ENCODE measurements at places on chromosomes 11 and 22.

GRCh38 chr11:9783986-9784385, 120.1 kb downstream of the SWAP70 start:
- DNase-seq: no peak

DNA sequence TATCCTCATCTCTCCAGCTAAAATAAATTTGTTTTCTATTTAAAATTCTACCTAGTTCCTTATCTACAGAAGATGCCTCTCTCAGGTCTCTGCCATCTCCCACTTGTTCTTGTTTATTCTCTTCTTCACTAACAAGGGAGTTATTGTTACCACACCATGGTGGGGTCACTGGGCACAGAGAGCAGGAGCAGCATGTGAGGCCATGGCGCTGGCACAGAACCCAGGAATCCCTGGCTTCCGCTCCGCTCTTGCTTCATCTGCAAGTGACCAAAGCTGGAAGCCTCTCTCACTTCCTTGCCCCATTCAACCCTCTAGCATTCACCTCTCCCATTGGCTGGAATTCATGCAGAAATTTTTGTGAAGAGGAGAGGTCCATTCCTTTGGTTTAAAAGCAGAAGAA, 190.7 kb upstream of the NCAM1 start:
- DNase-seq: peak; percentile 68

DNA sequence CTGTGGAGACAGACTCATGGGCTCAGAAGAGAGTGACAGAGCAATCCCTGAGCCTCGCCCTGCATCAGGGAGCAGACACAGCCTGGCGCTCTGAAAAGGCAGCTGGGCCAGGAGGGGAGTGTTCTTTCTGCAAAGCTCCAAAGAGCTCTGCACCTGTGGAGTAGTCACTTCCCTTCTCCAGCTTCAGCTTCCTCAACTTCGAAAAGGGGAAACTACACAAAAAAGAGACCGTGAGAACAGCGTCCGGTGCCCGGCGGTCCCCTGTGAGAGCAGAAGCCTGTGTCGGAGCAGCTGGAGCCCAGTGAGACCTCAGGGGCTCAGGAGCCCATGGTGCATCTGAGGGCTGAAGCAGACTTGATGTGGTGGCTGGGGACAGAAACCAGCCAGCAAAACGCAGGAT, 35.1 kb downstream of the TP53I11 start:
- DNase-seq: no peak

DNA sequence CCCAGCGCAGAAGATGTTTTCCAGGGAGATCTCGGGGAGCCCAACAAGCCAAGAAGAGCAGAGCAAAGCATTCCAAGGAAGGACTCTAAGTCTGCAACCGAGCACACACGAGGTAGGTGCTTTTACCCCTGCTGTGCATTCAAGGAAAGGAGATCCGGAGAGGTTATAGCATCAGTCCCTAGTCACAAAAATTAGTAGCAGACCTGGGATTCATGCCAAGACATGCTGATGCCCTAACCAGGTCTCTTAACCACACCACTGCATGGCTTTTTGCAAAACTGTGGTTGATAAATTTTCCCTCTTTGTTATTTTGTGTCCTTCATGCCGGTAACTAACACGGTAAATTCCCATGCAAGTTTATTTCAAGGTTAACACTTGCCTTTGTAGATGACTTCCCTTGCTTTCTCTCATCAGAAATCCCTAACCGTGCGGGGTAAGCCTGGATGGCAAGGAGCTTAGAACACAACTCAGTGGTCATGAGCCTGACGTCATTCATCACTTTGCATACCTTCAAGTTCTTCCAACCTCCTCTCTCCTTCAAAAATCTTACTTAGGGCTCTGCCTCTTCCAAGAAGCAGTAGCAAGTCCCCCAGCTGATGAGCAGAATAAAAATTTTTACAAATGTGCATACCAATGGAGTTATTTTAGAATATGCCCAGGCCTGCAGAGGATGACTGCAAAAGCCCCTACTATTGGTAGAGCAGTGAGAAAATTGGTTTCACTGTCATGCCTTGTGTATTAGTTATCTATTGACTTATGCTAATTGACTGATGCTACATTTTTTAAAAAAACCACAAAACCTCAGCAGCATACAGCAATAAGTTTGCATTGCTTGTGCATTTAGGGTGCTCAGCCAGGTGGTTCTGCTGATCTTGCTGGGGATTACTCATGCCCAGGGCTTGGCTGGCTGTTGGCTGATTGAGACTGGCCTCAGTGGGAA, 465.1 kb downstream of the MN1 start:
- DNase-seq: no peak

DNA sequence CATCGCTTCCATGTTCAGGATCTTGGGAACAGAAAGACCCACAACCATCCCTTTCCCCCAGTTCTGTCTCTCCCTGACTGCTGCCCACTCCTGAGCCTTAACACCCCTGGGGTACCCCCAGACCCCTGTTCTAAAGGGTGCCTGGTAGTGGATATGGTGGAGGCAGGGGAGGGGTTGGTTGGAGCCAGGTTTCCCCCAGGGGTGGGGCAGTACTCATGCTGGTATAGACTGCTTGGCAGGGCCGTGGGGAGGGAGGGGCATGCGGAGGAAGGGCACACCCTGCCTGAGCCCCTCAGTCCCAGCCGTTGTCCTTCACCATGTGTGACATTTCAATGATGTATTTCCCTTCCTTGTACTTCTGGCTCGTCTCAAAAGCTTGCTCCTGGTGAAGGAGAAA, 4.0 kb downstream of the YPEL4 start:
- no peak for DNase-seq

GRCh38 chr11:93821617-93822016, 28.8 kb downstream of the VSTM5 start:
- no peak for DNase-seq

- no peak for DNase-seq
These were observed 22.5 kb upstream of the CYP2R1 start for GRCh38 chr11:14914536-14914935.

DNA sequence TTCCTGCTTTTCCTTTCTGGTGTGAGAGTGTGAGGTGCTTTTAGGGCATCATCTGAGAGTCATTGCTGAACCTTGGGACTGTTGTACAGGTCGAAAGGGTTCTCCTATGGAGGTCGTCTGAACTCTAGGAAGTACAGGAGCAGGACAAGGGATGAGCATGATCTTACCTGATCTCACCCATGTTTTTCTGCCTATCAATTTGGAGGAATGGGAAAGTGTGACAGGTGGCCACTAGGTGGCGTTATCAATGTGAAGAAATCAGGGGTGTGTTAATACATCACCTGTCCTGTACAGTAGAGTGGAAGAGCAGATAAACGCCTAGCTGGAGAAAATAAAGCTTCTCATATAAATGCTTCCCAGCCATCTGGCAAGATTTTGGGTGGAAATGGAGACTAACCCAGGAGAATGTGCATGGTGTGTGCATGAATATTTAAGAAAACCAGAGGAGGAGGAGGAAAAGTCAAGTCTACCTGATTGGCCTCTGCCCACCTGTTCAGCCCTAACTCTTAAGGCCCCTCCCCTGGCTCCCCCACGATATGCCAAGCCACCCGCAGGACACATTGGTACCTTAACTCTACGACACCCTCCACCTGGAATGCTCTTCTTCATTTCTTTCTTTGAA, 72.0 kb upstream of the NARS2 start:
- no peak for DNase-seq

DNA sequence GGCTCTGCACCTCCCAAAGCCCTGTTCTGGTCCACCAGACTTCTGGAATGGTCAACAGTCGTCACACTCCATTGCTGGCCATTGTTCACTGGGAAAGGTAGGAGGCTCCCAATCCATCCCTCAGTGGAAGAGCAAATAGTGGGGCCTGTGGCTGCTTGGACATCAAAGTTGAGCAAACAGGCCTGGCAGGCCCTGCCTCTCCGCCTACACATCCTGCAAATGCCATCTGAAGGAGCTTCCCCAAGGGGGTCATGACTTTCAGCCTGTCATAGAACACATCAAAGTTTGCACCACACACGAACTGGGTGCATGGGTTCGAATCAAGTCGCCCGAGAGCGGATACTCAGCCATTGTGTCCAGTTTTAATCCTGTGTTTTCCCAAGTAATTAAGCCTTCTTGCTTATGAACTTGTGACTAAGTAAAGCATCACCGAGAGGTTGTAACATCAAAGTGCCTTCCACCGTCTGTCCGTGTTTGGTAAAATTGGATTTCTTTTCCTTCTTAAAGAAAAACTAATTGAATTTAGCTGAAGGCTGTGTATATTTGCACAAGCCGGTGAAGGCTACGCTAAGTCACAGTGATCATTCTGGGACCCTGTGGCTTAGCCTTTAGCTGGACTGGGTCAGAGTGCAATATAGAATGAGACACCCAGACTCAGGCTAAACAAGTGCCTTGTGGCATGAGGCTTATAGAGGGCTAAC, 36.1 kb downstream of the CLPB start:
- no peak for DNase-seq

DNA sequence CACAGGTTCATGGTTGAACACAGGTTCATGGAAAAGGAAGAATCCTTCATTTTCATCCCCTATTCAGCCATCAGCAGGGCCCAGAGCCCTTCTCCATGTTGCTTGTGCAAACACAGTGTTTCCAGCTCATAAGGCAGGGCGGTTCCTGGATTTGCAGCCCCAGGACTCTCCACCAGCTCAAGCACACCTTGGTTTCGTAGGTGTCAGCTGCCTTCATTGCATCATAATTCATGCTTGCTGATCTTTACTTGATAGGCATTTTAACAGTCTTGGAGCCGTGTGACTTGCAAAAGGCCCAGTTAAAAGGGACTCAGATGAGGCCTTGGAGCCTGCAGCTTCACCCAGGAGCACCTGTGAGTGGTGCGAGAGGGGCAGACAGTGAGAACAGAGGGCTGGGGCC, 318.1 kb upstream of the B3GAT1 start:
- DNase-seq: no peak

DNA sequence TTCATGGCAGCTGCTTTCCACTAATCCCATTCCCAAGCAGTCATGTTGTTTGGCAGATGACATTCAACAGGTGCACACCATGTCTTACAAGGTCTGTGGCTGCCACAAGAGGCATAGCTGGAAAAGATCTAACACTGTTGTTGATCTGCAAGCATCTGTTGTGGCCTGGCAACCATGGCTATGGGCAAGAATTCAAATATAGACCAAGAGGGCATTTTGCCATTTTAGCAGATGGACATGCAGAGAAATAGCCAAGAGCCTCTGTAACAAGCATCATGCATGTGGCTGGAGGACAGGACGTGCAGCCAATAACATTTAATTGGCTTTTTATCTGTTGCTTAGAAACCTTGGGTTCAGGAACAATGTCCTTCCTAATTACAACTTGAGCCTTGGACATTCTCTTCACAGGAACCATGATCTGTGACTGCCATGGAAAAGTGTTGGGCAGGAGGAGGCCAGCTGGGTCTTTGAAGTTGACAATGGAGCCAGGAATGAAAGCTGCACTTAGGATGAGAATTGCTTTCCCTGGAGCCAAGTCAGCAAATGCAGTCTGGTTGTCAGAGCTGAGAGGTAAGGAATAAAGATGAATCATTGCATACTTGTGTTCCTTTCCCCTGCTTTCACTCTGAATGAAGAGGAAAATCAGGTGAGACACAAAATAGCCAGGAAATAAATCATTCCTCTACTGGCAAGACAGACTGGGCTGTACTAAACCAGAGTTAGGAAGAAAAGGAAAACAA, 113.6 kb upstream of the ANO5 start:
- no peak for DNase-seq

DNA sequence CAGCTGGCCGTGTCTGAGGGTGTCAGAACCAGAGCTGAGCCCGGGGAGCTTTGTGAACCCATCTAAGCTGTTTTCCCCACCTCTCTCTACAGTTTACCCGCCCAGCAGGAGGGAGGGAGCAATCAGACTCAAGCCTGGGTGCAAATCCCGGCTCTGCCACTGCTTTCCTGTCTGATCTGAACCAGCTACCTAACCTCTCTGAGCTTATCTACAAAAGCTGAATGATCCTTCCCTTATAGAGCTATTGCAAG, 252 bp downstream of the APOL2 start:
- no peak for DNase-seq

DNA sequence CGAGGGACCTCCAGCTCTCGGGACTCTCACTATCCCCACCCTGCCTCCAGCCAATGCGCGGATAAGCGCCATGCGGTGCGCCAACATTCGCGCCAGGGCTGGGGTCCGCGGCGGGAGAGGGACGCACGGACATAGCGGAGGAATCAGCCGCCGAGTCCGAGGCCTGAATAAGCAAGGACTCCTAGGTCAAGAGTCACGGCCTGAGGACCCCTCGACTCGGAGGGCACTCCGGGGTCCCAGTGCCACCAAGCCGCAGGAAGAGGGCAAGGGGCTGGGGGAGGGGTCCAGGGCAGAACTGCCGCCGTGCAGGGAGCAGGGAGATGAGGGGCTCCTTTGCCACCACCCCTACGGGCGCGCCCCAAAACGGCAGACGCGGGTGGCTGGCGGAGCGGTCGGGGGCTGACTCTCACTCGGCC, 552 bp downstream of the DSCAML1 start:
- no peak for DNase-seq

GRCh38 chr11:73184953-73185671, 33.0 kb upstream of the P2RY2 start:
- DNase-seq: peak; percentile 41

DNA sequence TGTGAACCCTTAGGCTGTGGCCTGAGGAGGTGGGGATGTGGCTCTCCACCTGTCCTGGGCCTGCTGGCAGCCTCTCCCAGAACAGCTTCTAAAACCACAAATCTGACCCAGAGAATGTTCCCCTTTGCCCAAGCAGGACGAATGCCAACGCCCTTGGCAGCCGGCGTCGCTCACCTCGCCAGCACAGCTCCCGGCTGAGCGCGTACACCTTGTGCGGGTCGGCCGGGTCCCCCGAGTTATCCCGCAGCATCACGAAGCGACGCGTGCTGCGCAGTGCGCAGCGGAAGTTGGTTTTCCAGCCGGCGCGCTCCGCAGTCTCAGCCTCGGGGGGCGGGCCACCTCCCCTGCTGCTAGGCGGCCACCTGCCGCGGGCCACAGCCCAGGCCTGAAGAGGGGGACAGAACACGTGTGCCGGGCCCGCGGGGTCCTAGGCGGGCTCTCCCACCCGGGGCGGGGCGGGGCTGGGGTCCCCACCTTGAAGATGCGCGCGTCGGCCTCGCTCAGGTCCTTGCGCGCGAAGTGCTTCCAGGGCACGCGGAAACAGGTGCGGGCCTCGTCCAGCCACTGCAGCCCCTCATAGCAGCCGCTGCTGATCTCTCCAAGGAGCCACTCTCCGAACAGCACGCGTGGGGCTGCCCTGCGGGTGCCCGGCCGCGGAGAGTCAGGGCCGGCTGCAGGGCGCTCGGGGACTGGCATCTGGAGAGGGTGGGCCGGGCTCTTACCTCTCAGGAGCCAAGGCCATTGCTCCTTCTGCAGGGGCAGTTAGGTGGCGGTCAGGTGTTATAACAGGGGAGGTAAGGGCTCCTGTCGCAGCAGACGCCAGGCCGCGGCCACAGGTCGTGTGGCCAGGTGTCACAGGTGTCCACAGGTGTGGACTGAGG, 887 bp downstream of the IRF7 start:
- DNase-seq: no peak

DNA sequence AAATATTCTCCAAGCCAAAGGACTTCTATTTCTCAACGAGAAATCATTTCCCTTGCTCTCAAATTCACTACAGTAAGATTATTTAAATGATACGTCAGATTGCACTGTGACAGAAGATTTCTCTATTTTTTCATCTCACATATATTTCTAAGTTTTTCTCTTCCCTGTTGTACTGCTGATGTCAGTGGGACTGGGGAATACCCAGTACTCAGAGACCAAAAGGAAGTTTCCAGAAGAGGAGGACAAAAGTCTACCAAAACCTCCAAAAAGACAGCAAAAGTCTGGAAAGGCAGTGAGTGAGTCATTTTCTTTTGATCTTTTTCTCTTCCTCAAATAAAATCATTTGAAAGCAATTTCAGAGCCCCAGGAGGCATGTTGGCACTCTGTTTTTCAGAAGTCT, 149.8 kb upstream of the PITPNB start:
- no peak for DNase-seq

GRCh38 chr22:28810821-28811491, 10.6 kb upstream of the XBP1 start:
- no peak for DNase-seq

Measured in anterior cingulate cortex (tissue), 58 donors.